Upper lobe of left lung (tissue), 6 donors: ENCODE measurements at places on chromosomes 13 and 19.

DNA sequence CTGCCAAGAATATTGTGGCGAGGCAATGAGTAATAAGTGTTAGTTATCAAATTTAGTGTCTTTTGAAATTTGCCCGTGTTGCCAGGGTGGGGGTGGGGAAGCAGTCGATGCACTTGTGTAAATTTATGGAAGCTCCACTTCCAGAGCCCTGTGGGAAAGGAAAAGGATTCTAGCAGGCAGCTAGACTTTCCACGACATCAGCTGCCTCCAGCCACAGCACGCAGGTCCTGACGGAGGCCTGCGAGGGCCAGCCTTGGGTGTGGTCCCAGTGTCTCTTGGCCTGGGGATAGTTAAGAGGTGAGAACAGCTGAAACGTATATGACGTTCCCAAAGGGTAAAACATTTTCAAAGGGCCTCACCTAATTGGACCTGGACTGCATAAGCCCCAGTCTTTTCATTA lies 433.0 kb downstream of the TSHZ3 start:
- H3K27ac ChIP-seq, result no peak overlapping the region
- no peaks in the 10 kb centered on the region for H3K36me3 ChIP-seq
- H3K27me3 ChIP-seq, result no peaks in the 10 kb centered on the region
- no peak for DNase-seq
- no peaks in the 10 kb centered on the region for H3K4me1 ChIP-seq
- no peak overlapping the region for H3K4me3 ChIP-seq

DNA sequence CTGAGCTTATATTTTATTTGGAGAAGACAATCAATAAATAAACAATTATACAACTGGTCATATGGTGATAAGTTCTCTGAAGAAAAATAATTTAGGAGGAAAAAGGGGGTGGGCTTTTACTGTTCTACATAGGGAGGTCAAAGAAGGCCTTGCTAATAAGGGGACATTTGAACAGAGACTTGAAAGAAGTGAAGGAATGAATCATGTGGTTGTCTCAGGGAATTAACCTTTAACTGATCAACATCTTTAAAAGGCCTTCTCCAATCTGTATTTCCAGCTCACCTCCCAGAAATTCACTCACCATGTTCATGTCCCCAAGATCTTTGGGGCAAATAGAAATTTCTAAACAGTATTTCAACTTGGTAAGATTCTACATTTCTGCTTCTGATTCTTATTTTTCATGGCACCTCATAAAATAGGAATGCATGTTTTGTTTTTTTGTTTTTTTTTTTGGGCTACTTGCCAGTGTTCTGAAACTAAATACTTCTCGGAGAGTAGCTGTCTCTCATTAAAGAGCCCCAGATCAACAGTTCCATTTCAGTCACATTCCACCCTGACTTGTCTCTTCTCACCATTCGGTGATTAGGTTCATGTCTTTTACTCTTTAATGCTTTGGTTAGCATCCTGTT lies 19.2 kb upstream of the LPAR6 start:
- no peaks in the 10 kb centered on the region for H3K36me3 ChIP-seq
- no peaks in the 10 kb centered on the region for H3K27me3 ChIP-seq
- H3K27ac ChIP-seq, result peak overlapping the region; percentile 51
- no peak overlapping the region for H3K4me3 ChIP-seq
- peaks cover 15% of the 10 kb centered on the region for H3K4me1 ChIP-seq

- no peak overlapping the region for H3K27ac ChIP-seq
- no peaks in the 10 kb centered on the region for H3K36me3 ChIP-seq
- no peaks in the 10 kb centered on the region for H3K27me3 ChIP-seq
Observed at GRCh38 chr13:51167393-51168191, 54.6 kb upstream of the FAM124A start.

DNA sequence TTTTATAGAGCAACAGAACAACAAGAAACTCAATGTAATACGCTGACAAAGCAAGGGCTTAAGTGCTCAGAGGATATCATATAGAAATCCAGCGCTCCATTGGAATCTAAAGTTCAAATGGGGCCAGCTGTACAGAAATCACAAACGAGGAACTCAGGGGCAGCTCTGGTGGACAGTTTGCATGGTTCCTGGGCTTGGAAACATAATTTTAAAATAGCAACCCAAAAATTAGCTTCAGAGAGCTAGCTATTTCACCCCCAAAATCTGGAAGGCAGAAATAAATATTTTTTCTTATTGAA lies 19.2 kb upstream of the LATS2 start:
- H3K4me1 ChIP-seq, result peaks cover 7% of the 10 kb centered on the region
- H3K4me3 ChIP-seq, result no peak overlapping the region
- H3K27ac ChIP-seq, result no peak overlapping the region
- DNase-seq, result no peak

DNA sequence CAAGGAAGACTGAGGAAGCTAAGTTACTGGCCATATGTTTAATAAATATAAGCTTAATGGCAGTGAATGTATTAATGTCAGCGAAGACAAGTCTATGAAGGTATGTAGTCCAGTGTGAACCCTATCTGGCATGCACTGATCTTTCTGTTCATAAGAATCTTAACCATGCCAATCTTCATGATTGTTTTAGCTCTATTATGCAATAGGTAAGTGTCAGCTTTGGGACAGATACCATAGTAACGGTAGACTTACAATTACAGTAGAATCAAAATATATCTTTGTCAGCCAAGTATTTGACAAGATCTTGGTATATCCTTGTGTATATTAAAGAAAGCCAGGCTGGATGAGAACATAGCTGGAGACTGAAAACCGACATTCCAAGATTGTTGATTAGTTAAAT lies 428.5 kb downstream of the SPRY2 start:
- H3K27ac ChIP-seq, result no peak overlapping the region
- H3K4me3 ChIP-seq, result no peak overlapping the region
- no peaks in the 10 kb centered on the region for H3K4me1 ChIP-seq
- no peaks in the 10 kb centered on the region for H3K36me3 ChIP-seq
- DNase-seq, result no peak

GRCh38 chr13:108964606-108965005 lies 335.2 kb downstream of the MYO16 start:
- DNase-seq, result no peak
- H3K27me3 ChIP-seq, result no peaks in the 10 kb centered on the region
- H3K36me3 ChIP-seq, result no peaks in the 10 kb centered on the region
- H3K4me1 ChIP-seq, result no peaks in the 10 kb centered on the region
